RPMI7951 (cell line): ENCODE measurements at places on chromosomes 3 and 15.

DNA sequence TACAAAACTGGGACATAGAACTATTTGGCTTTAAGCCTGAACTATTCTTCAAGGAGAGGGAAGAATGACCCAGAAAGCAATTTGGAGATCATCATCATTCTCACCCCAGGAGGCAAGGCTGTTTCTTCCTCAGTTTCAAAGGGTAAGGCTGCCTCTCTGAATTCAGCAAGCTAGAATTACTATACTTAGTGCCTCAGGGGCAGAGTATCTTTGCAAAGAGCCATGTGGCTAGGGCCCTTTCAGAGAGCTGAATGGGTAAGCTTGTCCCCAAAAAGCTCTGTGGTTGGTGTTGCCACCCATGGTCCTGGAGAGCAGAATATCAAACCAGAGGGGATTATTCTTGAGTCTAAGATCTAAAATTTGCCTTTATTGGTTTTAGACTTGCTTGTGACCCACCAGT lies 720.3 kb upstream of the ARPP21 start:
- no peak for DNase-seq

DNA sequence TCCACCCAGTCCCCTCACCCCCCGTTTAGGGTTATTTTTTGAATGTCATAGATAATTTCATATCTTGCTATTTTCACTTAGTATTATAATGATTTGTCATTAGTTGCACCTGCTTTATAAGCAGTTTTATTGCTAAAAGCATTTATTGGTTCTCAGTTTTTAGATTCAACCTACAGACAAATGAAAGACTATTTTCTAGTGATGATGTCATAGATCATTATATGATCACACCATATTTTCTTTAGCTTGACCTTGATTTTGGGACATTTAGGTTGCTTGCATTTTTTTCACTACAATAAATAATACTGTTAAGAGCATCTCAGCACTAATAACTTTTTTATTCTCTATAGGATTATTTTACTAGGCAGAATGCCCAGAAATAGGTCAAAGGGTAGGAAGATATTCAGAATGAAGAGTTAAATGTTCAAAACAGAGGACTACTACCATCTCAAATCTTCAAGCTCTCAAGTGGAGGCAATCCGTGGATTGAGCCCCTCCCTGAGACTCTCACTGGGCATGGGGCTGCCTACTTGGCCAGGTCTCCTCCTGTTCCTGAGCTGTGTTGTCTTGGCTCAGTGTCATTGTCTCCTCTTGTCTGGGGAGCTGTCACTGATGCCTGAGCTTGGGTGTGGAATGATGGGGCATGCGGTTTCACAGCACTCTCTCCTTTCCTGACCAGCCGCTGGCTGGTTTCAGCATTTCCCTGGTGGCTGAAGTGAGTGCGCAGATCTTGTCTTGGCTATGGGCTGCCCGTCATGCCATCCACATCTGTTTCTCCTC lies 28.4 kb downstream of the CHCHD6 start:
- no peak for DNase-seq

DNA sequence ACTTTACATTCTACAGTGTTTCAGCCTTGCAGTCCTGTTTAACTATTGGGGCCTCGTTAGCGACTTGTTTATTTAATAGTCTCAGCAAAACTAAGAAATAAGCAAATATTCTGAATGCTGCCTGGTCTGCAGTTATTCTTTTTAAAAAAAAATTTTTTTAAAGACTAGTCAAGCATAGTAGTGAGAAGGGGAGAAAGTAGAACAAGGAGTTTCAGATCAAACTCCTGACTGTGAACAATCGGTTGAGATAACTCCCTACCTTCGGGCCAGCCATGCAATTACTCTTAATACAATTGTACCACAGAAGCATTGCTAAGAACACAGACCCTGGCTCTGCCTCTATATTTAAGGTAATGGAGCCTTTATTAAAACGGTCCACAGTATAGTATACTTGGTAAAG lies 5.8 kb upstream of the DUT start:
- no peak for DNase-seq

DNA sequence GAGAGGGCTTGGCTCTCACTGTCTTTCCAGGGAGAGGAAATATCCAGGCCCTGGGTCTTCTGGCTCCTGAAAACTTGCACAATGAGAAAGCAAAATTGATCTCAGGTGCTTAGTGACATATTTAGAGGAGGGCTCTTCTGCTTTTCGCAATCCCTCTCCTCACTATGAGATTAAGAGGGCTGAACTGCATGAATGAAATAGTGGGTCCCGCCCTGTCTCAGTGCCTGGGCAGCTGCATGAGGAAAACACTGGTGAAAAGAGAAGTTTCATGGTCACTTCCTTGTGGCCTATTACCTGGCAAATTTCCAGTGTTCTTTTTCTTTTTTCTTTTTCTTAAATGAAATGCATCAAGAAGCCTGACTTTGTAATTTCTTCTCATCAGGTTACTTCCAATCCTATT lies 73.5 kb downstream of the TRAK1 start:
- DNase-seq = no peak

DNA sequence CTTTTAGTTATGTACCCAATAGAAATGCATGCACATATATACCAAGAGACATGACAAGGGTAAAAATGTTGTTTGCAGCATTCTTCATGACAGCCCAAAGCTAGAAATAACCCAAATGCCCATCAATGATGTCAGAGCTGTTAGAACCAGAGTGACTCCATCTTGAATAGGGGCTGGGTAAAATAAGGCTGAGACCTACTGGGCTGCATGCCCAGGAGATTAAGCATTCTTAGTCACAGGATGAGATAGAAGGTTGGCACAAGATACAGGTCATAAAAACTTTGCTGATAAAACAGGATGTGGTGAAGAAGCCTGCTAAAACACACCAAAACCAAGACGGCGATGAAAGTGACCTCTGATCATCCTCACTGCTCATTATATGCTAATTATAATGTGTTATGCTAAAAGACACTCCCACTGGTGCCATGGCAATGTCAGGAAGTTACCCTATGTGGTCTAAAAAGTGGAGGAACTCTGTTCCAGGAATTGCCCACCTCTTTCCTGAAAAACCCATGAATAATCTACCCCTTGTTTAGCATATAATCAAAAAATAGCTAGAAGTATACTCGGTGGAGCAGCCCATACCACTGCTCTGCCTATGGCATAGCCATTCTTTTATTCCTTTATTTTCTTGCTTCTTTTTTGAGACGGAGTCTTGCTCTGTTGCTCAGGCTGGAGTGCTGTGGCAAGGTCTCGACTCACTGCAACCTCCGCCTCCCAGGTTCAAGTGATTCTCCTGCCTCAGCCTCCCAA lies 32.9 kb downstream of the ZBTB11 start:
- peak; percentile 92 for DNase-seq

- no peak for DNase-seq
Observed at GRCh38 chr15:23436421-23436820, 10.6 kb downstream of the GOLGA6L2 start.

DNA sequence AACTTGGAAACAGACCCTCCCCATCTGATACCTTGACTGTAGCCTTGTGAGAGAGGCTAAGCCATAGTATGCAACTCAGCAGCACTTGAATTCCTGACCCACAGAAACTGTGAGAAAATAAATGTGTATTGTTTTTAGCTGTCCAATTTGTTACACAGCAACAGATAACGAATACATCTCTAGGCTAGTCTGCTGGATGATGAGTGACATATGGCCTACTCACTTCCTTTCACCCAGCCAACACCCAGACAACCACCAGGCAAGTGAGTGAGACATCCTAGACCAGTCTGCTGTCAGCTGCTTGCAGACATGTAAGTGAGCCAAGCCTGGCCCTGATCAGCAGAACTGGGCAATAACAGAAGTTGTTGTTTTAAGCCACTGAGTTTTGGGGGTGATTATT lies 19.2 kb upstream of the SMAD6 start:
- peak; percentile 21 for DNase-seq

GRCh38 chr3:69817988-69818387 lies 78.7 kb downstream of the MITF start:
- DNase-seq = no peak

DNA sequence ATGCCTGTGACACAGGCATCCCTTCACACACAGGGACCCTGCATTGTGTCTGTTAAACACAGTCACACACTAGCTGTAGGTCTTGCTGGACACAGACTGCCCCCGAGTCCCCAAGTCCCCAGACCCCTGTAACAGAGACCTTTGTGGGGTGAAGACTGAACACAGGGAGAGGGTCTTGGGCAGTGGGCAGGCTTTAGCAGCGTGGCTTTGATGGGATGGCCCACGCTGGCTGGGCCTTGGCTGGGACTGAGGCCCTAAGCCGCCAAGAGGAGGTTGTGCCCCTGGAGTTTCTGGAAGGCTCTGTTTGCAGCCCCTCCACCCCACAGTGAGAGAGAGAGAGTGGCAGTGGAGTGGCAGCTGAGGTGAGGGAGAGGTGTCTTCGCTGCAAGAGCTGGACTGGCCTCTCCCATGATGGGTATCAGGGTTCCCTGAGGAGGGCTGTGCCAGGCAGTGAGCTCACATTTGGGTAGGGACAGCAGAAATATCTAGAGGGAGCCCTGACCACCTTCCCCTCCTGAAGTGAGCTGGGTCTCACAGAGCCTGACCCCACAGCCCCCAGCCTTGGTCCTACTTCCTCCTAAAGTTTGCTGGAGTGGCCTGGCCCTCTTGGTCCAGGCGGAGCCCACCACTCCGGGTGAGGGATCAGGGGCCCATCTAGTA lies 635 bp upstream of the VILL start:
- no peak for DNase-seq

GRCh38 chr3:177061369-177061768 lies 135.9 kb downstream of the TBL1XR1 start:
- DNase-seq = no peak

GRCh38 chr15:62456011-62456920 lies 291.2 kb upstream of the C2CD4B start:
- no peak for DNase-seq
